RWPE1 (cell line): ENCODE measurements at places on chromosomes 13 and 19.
A peak's percentile ranks its signal among the peaks of the same experiment; 100 is the strongest.

- DNase-seq, result no peak
These were observed 7.4 kb downstream of the ACP5 start for GRCh38 chr19:11570039-11570462.

GRCh38 chr13:27362064-27362751 is 62.2 kb upstream of the GTF3A start:
- DNase-seq, result peak; percentile 87

DNA sequence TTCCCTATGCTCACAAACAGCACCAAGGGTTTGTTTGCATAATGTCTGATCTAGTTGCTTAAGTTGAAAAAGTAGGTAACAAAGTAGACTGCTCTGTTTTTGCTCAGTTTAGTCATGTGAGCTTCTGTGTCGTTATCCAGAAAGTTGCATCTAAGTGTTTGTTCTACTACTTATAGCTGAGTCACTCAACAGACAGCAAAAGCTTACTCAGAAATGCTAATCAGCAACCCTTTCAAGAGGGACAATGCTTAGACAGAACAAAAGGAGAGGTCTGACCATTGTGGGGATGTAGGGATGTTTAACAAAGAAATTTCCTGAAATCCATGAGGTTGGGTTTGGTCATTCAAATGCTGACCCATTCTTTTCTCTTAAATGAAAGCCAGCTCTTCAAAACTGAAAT is 106.4 kb downstream of the ATP8A2 start:
- no peak for DNase-seq

DNA sequence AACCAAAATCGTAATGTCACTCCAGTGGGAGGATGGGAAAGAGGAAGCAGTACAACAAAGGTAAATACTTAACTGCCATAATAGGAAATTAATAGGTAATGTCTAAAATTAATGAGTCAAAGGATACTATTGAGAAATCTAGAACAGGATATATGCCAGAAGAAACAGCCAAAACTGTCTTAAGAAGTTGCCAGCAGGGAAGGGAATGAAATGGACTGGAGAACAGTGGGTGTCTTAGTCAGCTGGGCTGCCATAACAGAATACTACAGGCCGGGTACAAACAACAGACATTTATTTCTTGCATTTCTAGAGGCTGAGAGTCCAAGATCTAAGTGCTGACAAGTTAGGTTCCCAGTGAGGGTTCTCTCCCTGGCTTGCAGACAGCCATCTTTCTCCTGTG is 40.3 kb upstream of the IPO5 start:
- DNase-seq, result no peak

GRCh38 chr19:38211766-38212165 is 12.3 kb downstream of the DPF1 start:
- DNase-seq, result no peak

GRCh38 chr13:89763005-89763404 is 1584.5 kb upstream of the MIR17HG start:
- DNase-seq, result peak; percentile 8

GRCh38 chr13:23628765-23629565 is 58.8 kb downstream of the TNFRSF19 start:
- DNase-seq, result no peak

- peak; percentile 27 for DNase-seq
These were observed 19.7 kb downstream of the MED26 start for GRCh38 chr19:16608290-16608739.
